ENCODE measurements at places on chromosomes 5 and 9.

- DNase-seq = no peak
These were observed 23.4 kb downstream of the LCP2 start for GRCh38 chr5:170273968-170274710.

DNA sequence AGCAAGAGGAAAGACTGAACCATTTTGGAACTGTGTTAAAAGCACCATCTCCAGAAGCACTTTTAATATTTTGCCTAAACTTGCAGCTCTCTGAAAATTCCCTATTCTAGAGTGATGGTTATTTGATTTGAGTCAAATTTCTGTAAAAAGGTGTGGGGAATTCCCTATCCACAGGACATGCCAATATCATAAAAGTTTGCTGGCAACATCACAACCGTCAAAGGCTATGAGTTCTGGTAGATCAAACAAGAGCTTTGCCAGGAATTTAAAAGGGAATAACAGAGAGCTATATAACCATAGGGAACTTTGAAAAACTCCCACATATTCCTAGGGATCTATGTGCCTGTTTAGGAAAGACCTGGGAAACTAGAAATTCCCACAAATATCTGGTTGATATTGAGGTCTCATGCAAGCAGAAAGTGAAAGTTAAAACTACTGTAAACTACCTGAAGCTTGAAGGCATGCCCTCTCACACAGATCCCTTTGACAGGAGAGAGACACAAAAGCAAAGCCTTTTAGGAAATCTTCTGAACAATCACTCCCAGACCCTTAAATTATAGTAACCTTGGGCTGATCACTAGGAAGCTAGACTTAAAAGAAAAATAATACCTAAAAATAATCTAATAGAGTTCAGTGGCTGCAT lies 549.9 kb downstream of the ANXA1 start:
- DNase-seq = no peak

DNA sequence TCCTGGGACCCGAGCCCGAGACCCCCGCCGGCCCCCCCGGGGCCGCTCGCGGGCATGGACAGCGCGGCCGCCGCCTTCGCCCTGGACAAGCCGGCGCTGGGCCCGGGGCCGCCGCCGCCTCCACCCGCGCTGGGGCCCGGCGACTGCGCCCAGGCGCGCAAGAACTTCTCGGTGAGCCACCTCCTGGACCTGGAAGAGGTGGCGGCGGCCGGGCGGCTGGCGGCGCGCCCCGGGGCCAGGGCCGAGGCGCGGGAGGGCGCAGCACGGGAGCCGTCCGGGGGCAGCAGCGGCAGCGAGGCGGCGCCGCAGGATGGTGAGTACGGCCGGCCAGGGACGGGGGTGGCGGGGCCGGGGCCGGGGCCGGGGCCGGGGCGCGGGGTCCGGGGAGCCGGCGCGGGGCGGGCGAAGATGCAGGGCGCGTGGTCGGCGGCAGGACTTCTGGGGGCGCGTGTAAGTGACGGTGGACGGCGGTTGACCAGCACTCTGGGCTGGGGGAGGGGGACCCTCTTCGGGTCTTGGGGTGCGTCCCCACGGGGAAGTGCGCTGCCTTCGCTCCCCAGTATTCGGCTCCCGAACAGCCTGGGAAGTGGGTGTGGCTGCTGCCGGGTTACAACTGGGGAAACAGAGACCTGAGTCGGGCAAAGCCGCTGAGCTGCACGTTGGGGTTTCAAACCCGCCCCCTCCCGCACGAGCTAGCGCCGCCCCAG lies 520 bp downstream of the PRRX2 start:
- DNase-seq = no peak

DNA sequence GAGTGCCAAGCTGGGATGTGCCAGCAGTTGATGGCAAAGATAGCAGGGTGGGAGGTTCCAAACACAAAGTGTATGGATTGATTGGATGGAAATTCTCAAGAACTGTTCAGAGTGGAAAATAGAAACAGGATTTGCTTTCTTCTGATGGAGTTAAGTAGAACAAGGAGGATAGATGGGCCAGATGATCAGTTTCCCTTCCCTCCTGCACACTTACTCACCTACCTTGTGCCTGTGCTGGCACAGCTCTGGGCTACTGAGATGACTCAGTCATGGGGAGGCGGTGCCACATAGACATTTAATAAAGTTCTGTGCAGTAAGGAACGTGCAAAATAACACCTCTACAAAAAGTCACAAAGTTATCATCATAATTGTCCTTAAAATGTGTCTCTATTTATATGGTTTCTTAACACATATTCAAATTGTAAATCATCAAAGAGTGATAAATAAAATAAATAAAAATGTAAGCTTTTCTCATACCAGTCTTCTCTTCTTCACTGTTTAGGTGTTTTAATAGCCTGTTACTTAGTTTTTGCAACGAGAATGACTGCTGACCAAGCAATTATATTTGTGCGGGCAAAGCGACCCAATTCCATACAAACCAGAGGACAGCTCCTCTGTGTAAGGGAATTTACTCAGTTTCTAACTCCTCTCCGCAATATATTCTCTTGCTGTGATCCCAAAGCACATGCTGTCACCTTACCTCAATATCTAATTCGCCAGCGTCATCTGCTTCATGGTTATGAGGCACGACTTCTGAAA lies 12.7 kb downstream of the PTPDC1 start:
- no peak for DNase-seq

- DNase-seq = no peak
These were observed 122.9 kb downstream of the CFAP90 start for GRCh38 chr5:7728076-7728475.

- no peak for DNase-seq
These were observed 94.1 kb downstream of the GPR21 start for GRCh38 chr9:123127512-123128075.

- DNase-seq = no peak
These were observed 163.3 kb upstream of the IER5L start for GRCh38 chr9:129341171-129341986.

DNA sequence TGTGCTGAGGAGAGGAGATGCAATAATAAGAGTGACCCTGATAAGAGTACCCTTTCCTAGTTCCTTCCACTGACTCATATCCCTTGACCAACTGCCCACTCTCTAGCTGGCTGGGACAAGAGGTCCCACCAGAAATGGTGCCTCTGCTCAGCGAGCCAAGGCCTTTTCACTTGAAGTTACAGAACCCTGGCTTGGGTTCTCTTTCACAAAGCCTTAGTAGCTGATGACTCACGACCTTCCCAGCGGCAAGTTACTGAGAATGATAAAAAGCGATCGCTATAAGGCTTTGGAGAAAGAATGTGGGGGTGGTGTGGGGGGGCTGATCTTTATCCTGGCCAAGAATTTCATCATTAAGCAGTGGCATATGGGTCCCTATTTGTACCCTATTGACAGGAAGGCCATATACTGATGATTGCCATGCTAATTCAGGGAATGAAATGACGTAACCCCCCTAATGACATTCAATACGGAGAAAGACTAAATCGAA lies 90.3 kb downstream of the FBXO38 start:
- no peak for DNase-seq

DNA sequence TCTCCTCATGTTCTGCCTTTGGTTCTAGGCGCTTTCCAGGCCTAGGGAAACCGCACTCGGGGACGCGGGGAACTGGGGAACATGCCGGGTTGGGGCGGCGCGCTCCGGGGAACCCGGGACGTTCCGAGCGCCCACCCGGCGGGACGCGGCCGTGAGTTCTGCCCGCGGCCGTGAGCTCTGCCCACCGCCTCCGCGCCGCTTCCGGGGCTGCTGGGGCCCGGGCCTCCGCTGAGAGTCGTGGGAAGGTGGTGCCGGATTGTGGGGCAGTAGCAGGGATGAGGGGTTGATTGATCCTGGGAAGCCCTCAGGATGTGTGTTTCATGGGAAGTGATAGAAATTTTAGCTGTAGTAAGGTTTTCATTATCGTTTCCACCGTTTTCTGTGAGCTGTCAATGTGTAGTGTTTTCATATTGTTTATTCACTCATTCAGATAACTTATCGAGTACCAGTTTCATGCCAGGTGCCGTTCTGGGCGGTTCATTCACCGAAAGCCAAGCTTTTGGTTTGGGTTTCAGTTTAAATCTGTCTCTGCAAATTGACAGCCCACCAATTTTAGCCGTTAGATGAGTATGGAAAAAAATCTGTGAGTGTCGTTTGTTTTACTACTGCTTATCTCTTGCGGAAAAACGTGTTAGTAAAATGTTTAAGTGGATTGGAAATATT lies 657 bp downstream of the MTRR start:
- peak; percentile 47 for DNase-seq

DNA sequence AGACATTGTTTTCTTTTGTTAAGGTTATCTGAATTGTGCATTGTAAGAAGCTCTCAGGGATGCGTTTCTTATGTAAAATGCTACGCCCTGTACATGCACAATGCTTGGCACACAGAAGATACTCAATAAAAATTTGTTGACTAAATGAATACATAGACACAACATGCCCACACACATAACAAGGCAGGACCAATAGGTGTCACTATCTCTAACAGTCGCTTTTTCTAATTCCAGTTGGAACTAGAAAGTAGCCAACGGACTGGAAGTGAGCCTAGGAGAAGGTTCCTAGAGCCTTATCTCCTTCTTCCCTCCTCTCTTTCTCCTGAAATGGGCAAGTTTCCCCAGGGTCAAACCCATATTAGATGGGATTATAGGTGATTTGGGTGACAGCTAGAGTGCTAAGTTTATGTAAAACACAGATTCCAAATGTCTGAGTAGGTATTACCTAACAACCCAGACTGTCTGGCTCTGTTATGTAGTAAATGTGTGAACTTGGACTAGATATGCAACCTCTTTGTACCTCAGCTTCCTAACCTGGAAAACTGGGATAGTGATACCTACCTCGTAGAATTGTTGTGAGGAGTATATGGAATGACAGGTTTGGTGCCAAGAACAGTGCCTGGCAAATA lies 603.0 kb downstream of the RAB3C start:
- no peak for DNase-seq

- DNase-seq = no peak
These were observed 89.8 kb downstream of the NUDT12 start for GRCh38 chr5:103472830-103473229.

DNA sequence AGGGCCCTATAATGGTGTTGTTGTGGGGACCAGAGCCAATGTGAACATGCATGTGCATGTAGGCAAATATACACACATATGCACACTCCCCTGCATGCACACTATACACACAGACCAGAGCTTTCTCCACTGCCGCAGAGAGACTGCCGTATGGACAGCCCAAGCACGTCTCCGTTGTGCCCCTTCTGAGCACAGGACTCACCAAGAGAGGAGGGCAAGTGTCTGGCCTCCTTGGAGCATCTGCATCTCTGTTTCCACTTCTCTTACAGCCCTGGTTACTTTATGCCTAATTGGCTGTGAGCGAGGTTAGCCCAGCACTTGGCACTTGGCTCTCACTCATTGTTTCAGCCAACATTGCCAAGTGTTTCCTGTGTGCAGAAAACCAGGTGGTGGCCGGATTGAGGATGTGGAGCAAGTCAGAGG lies 30.4 kb downstream of the CSF2 start:
- DNase-seq = no peak

GRCh38 chr5:40831346-40832210 lies 3.4 kb downstream of the RPL37 start:
- DNase-seq = no peak

DNA sequence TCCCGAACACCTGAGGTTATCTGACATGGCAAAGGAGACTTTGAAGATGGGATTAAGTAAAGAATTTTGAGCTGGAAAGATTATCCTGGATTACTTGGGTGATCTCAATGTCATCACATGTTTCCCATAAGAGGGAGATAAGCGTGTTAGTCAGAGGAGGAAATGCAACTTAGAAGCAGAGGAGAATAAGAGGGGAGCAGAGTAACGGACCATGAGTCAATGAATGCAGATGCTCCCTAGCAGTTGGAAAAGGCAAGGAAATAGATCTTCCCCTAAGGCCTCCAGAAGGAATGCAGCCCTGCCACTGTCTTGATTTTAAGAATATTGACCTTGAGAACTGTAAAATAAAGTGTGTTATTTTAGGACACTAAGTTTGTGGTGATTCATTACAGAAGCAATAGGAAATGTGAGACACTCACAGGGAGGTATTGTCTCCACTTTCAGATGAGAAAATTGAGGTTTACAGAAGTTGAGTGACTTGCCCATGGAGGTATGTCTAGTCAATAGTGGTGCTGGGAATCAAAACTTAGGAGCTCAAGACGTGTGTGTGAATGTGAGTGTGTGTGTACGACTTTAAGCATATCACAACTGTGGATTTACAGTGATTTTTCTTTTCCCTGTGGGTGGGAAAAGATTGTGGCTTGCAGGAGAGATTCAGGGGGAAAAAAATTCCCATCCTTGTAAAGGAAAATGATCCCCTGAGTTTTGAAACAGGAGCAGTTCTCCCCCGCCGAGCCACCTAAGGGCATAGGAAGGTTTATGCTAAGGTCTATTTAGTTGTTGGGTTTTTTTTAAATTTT lies 125.3 kb downstream of the TRIM32 start:
- no peak for DNase-seq

- DNase-seq = no peak
These were observed 163.2 kb downstream of the LPAR1 start for GRCh38 chr9:110874963-110875674.

GRCh38 chr5:122501089-122501435 lies 189.0 kb downstream of the SNCAIP start:
- no peak for DNase-seq

- DNase-seq = peak; percentile 5
These were observed 155.5 kb downstream of the GNAQ start for GRCh38 chr9:77876091-77876490.

- DNase-seq = no peak
These were observed 97.6 kb downstream of the ARSB start for GRCh38 chr5:78887384-78888118.

- no peak for DNase-seq
These were observed 116.2 kb downstream of the ROR2 start for GRCh38 chr9:91833878-91834255.

GRCh38 chr5:25754895-25755294 lies 1110.1 kb upstream of the CDH10 start:
- DNase-seq = peak; percentile 49

GRCh38 chr9:93903886-93904648 lies 51.1 kb downstream of the BARX1 start:
- DNase-seq = no peak

DNA sequence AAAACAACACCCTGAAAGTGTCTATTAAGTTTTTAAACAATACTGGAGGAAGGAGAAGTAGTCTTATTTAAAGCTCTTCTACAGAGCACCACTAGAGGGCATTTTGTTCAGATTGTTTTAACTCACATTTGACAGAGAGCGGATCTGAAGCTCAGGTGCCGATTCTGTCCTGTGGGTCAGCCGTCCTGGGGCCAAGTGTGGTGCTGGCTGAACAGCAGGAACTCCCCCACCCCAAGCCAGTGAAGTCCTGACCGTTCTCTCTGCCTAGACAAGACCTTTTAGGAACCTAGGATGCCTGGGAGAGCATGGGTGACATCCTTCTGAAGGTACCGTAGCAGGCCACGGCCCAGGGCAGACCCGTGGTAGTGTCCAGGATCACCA lies 3.9 kb downstream of the EXOC3 start:
- DNase-seq = peak; percentile 73

GRCh38 chr9:134725605-134725940 lies 84.0 kb downstream of the COL5A1 start:
- no peak for DNase-seq

DNA sequence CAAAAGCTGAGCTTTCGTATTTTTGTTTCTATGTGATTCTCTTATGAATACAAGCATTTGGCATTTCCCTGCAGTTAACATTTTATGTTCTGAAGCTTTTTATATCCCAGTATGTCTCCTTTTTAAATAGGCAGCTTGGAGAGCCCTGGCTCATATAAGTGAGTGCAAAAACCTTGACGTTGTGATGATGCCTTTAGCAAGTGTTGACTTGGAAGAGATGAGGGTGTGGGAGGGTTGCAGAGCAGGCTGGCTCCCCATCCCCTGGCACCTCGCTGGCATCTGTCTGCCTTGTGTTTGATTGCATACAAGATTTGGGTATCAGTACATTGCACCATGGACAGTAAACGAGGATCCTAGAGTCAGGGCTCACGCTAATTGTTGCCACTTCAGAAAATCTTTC lies 42.1 kb upstream of the DIRAS2 start:
- DNase-seq = no peak

- no peak for DNase-seq
These were observed 10.1 kb downstream of the IGFBPL1 start for GRCh38 chr9:38414040-38414723.

Measured in NCI-H2081 (cell line).